Stimulated activated memory B cell treated with anti-CD40 and anti-IgM and Interleukin-4, amounts not matched to agents 10 μg/mL and 1 μg/mL and 100 μg/mL, for 72 hours (primary cell): ENCODE measurements at places on chromosomes 12 and 14.

- ATAC-seq = no peak
Measured at GRCh38 chr12:62129291-62129690, 130.9 kb upstream of the USP15 start.

GRCh38 chr12:4947253-4947652 lies 37.5 kb downstream of the KCNA1 start:
- no peak for ATAC-seq

GRCh38 chr12:47078733-47079467 lies 521 bp upstream of the PCED1B start:
- ATAC-seq = peak; percentile 54

DNA sequence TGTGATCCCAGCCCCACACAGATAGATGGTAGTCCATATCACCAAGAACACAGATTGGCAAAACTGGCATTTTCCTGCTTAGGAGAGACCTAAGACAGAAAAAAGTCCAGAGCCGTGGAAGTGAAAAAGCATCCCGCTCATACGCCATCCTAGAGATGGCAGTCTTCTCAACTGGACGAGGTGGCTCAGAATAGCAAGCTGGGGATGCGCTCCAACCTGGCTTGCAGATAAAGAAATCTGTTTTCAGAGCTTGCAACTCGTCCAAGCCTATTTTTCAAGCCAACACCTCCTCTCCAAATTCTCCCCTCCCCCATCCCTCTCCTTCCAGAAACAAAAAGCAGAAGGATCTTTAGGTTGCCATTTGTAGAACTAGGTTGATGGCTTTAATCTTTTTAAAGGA lies 74.3 kb upstream of the OTX2 start:
- no peak for ATAC-seq

DNA sequence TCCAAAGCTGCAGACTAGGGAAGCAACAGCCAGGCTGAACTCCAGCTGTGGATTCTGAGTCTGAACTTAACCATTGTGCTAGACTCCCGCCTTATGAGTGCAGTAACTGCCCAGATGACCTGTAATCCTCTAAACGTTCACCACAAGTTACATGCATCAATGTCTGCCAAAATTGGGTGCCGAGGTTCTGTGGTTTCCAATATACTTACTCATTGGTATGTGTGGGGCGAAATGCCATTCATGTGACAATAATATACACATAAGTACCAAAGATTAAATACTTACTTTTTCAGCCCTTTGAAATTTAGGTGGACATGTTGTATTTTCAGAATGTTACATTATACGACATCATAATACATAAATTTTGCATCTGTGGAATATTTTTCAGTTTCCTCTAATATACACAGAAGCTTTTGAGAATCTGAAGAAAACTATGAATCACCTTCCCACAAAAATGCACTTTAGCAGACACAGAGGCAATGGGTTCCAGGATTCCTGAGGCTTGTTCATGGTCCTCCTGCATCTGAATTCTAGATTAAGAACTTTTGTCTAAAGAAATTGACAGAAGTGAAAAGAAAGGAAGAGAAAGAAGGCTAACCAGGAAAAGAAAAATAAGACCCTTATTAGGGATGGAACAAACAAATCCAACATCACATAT lies 31.7 kb downstream of the GRIP1 start:
- no peak for ATAC-seq

DNA sequence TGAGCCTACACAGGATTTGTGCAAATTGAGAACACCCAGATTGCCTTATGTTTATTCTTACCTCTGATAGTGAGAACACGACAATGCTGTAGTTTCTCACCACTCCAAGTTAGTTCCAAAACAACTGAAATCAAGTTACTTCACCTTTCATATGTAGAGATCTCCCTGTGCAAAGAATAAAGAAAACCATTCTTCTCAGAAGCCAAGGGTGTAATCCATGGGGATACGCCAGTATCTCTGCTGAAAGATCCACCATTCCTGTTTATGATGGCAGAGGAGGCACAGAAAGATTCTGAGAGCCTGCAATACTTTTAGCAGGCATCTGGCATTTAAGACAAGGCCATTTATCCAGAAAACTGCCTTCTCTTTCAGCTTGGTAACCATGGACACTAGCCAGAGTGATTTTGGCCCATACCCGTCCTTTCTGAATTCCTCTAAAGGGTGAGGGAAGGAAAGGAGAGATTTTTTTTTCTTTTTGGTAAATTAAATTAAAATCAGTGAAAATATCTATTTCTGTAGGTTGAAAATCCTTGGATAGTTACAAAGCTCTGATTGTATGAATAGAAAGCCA lies 355.4 kb upstream of the FAR2 start:
- ATAC-seq = no peak
